Jurkat, Clone E6-1 (cell line): ENCODE measurements at places on chromosomes 11 and 22.

- no peak for DNase-seq
Observed at GRCh38 chr22:30212363-30212995, 34.1 kb downstream of the LIF start.

- no peak for DNase-seq
Observed at GRCh38 chr11:95289378-95290101, 58.5 kb upstream of the SESN3 start.

GRCh38 chr22:17234144-17234623, 14.9 kb upstream of the ADA2 start:
- no peak for DNase-seq

GRCh38 chr11:15671216-15671615, 556.5 kb downstream of the INSC start:
- no peak for DNase-seq

- no peak for DNase-seq
Observed at GRCh38 chr22:50612528-50613221, 12.1 kb downstream of the MAPK8IP2 start.
